Inflammatory macrophage treated with lipopolysaccharide for 4 hours (primary cell): ENCODE measurements at places on chromosomes 7 and 10.

DNA sequence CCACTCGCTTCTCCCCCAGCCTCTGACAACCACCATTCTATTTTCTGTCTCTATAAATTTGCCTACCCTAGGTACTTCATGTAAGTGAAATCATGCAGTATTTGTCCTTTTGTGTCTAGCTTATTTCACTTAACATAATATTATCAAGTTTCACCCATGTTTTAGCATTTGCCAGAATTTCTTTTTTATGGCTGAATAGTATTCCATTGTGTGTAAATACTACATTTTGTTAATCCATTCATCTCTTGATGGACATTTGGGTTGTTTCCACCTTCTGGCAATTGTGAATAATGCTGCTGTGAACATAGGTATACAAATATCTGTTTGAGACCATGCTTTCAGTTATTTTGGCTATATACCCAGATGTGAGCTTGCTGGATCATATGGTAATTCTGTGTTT is 57.4 kb upstream of the TRIM8 start:
- no peak for DNase-seq

DNA sequence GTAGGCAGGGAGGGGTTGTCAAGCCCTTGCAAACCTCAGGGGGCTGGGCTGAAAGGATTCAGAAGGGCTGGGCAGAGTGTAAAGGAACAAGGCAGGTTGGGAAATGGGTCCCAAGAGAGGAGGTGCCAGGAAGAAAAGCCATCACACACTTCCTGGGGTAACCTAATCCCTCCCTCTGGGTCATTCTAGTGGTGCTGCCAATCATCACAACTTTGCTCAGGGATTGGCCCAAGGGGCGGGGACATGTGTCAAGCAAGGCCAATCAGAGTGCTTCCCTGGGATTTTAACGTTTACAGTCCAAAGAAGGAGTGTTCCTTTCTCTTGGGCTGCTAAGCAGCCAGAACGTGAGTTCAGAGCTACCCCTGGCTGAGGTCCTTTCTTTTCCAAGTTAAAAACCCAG is 57.1 kb upstream of the NPTX2 start:
- DNase-seq = no peak

GRCh38 chr10:104406715-104407650 is 53.4 kb downstream of the CFAP58 start:
- peak; percentile 47 for DNase-seq

DNA sequence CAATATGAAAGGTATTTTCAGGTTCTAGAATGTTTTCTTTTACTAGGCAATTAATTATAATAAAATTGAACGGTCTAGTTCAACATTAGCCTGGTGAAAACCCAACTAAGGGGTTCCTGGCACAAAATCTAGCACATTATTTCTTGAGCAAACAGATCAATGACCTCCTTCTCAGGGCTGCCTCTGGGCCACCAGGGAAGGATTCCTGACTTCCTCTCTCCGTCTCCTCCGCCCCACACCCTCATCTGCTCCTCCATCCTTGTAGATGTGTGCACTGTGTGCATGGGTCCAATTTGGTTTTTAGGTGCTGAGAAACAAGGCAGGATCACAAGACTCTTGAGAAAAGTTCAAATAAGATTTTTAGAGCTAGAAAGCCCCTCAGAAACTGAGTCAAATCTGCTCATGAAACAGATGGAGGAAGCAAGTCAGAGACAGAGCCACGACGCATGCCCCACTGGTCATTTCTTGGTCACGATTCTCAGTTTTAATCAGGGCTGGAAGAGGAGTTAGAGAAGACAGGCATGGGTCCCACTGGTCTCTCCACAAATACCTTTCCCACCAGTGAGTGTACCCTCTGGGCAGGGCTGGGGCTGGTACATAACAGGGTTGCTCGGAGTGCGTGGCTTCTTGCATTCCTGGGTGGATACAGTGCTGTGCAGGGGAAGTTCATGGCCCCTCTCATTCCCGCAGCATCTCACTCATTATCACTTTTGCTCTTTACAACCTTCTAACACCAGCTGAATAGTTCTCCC is 3.8 kb downstream of the TRPV6 start:
- no peak for DNase-seq

GRCh38 chr7:25855854-25856782 is 295.9 kb upstream of the NFE2L3 start:
- DNase-seq = no peak

- no peak for DNase-seq
Measured at GRCh38 chr10:56653289-56653688, 292.2 kb upstream of the ZWINT start.

- no peak for DNase-seq
Measured at GRCh38 chr10:75883081-75884072, 452.0 kb downstream of the LRMDA start.

GRCh38 chr7:140417456-140418155 is 13.7 kb downstream of the RAB19 start:
- no peak for DNase-seq

- DNase-seq = no peak
Measured at GRCh38 chr10:10591715-10592341, 425.8 kb upstream of the CELF2 start.

GRCh38 chr10:43056568-43057011 is 20.3 kb upstream of the RET start:
- no peak for DNase-seq

- peak; percentile 59 for DNase-seq
Measured at GRCh38 chr7:92904244-92905131, 68.1 kb upstream of the CDK6 start.
